ENCODE measurements at places on chromosomes 3 and 15.

- DNase-seq = no peak
Observed at GRCh38 chr3:129827765-129828164, 65.7 kb downstream of the TMCC1 start.

DNA sequence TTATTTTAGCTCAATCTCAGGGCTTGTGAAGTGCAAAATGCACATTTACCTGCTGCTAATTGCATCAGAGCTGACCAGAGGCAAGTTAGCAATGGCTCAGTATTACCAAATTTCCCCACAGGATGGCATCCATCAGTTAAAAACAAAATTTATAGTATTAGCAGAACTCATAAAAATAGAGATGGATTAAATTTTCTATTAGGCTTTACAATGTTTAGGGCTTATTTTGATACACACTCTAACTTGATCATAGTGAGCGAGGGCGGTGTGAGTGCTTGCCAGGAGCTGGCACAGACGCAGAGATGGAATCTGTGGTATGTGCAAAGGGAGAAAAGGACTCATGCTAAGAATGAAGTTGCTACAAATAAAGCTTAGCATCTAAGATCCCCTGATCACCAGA is 241.0 kb downstream of the NSUN3 start:
- DNase-seq = no peak

GRCh38 chr15:78302579-78303312 is 3.3 kb upstream of the SKIC8 start:
- no peak for DNase-seq

- DNase-seq = no peak
Observed at GRCh38 chr3:179297971-179298725, 24.7 kb upstream of the ZNF639 start.

- no peak for DNase-seq
Observed at GRCh38 chr3:88149101-88149508, 654 bp upstream of the C3orf38 start.

DNA sequence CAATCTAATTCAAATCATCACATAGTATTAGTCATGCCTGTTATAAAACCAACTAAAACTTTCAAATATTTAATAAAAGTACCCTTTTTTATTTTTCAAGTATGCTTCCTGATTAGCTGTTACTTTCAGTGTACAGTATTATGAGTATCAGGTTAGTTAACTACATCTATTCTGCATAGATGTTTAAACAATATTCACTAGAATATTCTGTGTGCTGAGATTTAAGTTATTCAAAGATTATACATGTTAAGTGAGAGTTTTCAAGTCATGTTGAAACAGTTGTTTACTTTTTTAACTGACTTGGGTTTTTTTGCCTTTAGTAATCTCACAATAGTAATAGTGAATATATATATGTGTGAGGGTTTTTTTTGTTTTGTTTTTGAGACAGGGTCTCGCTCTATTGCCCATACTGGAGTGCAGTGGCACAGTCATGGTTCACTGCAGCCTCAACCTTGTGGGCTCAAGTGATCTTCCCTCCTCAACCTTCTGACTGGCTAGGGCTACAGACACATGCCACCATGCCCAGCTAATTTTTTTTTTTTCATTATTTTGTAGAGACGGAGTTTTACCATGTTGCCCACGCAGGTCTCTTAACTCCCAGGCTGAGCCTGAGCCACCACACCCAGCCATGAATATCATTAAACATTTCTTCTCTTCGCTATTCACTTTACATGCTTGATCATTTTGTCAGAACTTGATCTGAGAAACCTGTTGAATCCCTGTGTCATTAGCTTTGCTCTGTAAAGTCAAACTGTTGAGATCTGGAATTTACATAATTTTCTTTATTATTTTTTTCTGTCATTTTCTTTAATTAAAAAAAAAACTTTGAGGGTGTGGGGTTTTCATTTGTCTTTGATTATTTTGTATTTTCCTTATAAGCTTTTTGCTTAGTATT is 286.2 kb upstream of the UBE2E1 start:
- DNase-seq = no peak

DNA sequence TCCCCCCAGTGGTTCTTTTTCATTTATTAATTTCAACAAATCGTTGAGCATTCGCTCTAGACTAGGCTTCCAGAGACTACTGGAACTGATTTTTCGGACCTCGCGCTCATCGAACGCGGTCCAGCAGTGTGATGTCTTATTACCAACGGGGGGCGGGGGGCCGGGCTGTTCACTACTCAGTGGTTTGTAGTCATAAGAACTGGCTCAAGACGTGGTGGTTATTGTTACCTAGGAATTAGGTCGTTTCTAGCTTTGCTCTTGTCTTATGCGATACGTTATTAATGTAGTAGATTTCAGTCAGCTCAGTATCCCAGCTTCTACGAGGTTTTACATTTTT is 858 bp downstream of the RBM5 start:
- no peak for DNase-seq

GRCh38 chr3:139691619-139692018 is 13.8 kb upstream of the NMNAT3 start:
- no peak for DNase-seq

GRCh38 chr3:70982700-70983140 is 600.8 kb downstream of the FOXP1 start:
- DNase-seq = no peak

- no peak for DNase-seq
Observed at GRCh38 chr15:76109046-76109445, 49.3 kb downstream of the TMEM266 start.

DNA sequence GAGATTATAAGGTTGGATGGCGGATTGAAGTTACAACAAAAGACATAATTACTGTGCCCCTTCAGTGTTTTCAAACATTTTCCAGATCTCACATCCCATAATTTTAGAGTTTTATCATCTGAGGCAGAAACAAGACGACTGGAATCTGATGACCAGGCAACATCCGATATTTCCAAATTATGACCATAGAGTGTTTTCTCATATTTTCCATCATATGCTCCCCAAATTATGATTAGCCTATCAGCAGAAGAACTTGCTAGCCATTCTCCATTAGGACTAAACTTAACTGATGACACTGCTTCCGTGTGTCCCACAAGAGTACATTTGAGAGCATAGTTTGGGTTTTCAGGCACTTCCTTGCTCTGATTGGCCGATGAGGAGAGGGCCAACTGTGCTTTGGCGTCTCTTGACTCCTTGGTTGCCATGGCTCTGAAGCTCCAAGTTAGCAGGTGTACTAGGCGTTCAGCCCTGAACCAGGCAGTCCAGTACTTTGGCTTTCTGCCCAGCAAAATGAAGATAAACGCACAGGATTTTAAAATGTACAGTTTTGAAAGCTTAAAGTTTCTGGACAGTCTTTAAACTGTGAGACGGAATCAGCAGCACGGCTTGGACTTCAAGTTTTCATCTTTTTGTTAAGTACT is 638 bp downstream of the WDR5B start:
- peak; percentile 38 for DNase-seq

DNA sequence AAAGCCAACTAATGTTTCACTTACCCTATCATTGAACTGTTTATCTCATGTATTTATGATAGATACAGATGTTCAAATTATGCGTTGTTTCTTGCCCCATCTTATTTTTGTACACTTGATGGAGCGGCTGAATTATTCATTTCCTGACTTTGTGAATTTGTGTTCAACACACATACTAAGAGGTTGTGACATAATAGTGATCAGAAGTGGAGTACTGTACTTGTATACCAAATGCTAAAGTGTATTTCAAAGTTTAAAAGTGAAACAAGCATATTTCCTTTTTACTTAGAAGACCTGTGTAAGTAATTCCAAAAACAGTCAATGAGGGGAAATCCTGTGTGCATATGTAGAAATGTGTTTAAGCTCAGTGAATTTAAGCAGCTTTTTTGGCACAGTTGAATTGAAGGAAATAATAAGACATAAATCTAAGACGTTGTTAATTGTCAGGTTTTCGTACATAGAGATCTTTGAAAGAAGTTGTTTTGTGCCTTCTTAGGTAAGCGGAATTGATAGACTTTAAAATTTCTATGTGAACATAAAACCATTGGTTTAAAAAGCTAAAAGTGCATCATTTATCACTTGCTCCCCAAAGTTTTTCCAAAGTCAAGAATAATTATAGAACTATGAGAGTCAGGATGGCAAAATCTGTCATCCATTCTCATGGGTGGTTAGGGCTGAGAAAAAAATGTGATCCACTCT is 1.9 kb downstream of the NFKBIZ start:
- DNase-seq = no peak

GRCh38 chr15:35450492-35450891 is 95.5 kb downstream of the DPH6 start:
- DNase-seq = no peak

DNA sequence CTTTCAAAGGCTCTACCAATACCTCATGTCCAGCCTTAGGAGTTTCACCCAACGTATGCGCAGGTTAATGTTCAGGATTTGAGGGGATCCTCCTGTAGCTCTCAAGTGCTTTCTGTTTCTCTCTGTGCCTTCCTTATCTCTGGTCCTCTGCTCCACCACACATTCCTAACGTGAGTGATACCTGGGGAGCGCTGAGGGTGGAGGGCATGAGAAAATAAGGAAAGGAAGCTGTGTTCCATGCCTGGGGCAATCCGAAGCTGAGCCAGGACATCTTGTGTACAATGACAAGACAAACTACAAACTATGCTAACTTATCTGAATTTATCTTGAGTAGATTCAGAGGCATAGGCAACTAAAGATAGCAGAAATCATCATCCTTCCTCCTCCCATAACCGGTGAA is 136.4 kb downstream of the SST start:
- DNase-seq = no peak

DNA sequence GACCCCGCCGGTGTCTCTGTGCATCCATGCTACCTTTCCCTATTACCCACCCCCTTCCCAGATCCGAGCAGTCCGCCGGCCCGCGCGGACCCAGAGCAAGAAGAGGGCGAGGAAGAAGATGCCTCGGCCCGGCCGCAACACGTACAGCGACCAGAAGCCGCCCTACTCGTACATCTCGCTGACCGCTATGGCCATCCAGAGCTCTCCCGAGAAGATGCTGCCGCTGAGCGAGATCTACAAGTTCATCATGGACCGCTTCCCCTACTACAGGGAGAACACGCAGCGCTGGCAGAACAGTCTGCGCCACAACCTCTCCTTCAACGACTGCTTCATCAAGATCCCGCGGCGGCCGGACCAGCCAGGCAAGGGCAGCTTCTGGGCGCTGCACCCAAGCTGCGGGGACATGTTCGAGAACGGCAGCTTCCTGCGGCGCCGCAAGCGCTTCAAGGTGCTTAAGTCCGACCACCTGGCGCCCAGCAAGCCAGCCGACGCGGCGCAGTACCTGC is 788 bp downstream of the FOXB1 start:
- DNase-seq = no peak

GRCh38 chr3:173502983-173503568 is 105.5 kb downstream of the NLGN1 start:
- DNase-seq = no peak

DNA sequence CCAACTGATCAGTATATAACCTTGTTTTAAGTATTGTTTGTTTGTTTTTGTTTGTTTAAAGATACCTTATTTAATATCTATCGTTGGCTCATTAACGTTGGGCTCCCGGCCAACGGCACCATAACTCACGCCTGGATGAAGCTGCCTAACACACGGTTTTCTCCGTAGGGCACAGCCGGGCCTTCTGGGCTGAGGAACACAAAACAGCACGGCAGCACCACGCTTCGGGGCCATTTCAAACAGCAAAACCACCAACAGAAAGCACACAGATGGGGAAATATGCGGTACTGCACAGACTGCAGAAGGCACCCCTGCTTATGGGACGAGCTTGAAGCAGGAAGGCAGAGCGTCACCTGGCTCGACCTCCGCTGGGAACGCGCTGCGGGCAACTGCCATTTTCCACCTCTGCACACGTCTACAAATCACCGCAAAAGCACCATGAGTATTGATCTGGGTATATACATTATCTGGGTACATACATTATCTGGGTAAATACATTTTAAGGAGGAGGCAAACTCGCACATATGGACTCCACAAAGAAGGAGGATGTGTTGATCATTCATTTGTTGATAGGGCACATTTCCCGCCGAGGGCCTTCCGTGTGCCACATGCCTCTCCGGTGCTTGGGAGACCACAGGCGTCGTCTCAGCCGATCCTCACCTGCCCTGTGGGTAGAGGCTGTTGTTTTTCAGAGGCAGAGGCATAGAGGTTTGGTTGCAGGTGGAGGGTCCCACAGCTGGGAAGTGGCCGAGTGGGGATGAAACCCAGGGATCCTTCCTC is 123.7 kb upstream of the ATP2B2 start:
- DNase-seq = no peak

GRCh38 chr3:71057526-71057894 is 526.0 kb downstream of the FOXP1 start:
- no peak for DNase-seq

DNA sequence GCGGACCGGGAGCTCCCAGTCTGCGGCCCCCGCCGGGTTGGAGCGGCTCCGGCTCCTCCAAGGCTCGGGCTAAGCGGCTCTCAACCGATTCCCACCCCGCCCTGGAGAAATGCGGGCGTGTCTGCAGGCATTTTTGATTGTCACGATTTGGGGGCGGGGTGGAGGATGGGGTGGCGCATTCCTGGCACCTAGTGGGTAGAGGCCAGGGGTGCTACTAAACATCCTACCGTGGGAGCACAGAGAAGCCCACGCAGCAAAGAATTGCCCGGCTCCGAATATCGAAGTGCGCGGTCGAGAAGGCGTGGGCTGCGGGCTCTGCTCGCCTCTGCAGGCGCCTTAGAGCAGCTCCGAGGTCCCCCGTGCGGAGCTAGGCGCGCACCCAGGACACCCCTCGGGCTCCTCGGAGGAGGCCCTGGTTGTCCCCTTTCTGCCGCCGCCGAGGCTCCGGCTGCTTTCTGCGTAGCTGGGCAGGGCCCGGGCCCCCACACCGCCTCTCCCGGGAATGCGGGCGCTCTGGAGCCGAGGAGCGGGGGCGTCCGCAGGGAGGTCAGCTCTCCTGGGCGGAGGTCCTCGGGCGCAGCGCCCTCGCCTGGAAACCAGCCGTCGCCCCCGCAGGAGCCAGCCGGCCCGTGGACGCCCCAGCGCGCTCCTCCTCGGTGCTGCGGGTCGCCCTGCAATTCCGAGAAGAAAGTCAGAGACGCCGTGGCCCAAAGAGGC is 16.5 kb upstream of the LAMP3 start:
- DNase-seq = peak; percentile 61

DNA sequence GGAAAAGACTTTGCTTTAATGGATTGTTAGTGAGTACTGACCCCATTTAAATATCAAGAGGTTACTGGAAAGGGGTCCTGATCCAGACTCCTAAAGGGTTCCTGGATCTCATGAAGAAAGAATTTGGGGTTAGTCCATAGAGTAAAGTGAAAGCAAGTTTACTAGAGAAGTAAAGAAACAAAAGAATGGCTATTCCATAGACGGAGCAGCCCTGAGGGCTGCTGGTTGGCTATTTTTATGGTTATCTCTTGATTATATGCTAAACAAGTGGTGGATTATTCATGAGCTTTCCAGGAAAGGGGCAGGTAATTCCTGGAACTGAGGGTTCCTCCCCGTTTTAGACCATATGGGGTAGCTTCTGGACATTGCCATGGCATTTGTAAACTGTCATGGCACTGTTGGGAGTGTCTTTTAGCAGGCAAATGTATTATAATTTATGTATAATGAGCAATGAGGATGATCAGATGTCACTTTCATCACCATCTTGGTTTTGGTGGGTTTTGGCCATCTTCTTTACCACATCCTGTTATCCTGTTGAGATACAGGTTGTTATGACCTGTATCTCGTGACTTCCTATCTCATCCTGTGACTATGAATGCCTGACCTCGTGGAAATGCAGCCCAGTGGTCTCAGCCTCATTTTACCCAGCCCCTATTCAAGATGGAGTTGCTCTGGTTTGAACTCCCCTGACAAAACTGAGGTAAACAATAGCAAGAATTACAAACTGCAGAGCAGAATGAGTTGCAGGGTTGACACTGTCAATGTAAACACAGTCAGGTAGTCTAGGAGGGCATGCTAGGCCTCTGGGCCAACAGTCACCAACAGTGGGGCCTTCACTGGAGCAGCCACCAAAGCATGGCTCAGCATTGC is 10.3 kb upstream of the GPR160 start:
- DNase-seq = no peak

- no peak for DNase-seq
Observed at GRCh38 chr15:90880381-90881145, 3.7 kb upstream of the FES start.

All from GM12891 (cell line).